ENCODE measurements at places on chromosomes 6 and 20.
A peak's percentile ranks its signal among the peaks of the same experiment; 100 is the strongest.

DNA sequence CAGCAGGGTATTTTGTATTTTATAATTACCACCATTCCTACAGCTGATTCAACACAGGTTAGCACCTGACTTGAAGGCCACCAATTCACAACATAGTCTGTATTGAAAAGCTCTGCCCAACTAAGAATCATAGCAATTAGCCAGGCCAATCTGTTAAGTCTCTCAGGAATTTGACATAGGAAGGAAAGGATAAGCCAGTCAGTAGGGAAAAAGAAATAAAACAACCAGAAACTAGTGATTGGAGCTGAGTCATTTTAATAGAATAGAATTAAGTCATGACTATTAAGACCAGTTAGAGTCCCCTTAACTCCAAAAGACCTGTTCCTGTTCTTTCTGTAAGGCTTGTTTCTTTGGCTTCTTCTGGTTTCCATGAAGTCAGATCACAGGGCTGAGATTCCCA lies 8.1 kb downstream of the RANBP9 start:
- DNase-seq, result no peak

GRCh38 chr6:98904096-98904495 lies 43.6 kb downstream of the FBXL4 start:
- peak; percentile 3 for DNase-seq

DNA sequence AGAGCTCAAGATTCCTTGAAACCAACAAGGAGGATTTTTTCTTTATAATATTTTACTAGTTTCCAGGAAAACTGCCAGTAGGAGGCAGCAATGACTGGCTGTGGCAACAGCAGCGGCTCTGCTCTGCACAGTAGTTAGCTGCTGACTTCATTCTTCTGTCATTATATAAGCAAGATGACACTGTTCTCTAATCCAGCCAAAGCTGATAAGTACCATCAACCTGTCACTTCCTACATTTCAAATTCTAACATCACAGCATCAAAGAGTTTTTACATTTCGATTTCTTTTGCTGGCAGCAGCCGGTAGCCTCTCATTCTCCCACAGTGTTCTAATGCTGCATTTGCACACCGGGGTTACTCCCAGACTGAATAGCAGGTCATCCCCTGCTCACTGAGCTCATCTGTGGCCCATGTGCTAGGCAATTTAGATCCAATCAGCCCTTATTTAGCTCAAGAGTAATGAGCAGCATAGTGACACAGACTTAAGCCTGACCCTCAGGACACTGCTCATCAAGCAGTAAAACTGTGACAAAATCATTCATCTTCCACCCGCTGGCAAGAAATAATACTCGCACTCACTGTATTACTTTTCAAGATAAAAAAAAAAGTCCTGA lies 67.8 kb downstream of the MMS22L start:
- peak; percentile 27 for DNase-seq

- peak; percentile 96 for DNase-seq
These were observed 86.3 kb downstream of the SOX4 start for GRCh38 chr6:21679761-21680265.

GRCh38 chr6:46794068-46794467 lies 879 bp downstream of the MEP1A start:
- DNase-seq, result peak; percentile 57

DNA sequence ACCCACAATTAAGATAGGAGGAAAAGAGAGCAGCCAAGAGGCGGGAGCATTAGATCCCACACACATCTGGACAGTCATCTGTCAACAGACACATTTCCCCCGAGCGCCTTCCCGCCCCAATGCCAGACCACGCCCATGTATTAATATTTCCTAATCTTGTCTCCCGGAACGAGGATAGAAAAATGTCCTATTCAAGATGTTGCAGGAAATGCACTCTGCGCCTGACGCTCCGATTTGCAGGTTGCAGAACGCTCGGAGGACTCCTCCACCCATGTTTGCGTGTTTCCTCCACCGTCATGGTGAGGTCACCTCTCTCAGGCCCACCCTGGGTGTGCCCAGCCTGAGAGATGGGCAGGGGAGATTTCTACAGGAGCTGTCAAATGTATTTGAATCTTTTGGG lies 215.2 kb downstream of the TAF4 start:
- no peak for DNase-seq

- peak; percentile 78 for DNase-seq
These were observed 33.0 kb downstream of the SLCO4A1 start for GRCh38 chr20:62675156-62675876.

DNA sequence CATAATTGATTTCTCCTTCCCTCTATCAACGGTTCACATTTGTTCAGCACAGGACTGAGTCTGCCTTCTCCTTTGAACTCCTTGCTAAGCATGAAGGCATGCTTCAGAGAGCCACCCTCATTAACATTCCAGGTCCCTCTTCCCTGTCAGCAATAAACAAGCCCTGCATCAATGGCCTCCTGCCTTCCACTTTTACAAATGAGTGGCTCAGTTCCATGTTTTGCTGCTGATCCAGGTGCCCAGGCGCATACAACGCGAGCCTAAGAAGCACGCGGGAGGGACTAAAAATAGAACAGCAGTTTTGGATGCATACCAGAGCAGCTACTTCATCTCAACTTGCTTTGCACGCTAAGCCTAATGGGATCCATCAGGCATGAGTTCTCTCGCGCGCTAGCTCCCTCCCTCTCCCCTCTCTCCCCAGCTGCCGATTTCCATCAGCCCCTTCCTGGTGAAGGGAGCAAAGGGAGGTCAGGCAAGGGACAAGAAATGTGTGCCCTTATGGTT lies 53.4 kb downstream of the TRAF3IP2 start:
- DNase-seq, result peak; percentile 98

GRCh38 chr6:136945072-136945471 lies 23.0 kb downstream of the SLC35D3 start:
- DNase-seq, result no peak

- peak; percentile 26 for DNase-seq
These were observed 97.3 kb upstream of the STXBP5 start for GRCh38 chr6:147106759-147107401.

GRCh38 chr20:3251806-3252205 lies 12.8 kb upstream of the SLC4A11 start:
- peak; percentile 26 for DNase-seq

DNA sequence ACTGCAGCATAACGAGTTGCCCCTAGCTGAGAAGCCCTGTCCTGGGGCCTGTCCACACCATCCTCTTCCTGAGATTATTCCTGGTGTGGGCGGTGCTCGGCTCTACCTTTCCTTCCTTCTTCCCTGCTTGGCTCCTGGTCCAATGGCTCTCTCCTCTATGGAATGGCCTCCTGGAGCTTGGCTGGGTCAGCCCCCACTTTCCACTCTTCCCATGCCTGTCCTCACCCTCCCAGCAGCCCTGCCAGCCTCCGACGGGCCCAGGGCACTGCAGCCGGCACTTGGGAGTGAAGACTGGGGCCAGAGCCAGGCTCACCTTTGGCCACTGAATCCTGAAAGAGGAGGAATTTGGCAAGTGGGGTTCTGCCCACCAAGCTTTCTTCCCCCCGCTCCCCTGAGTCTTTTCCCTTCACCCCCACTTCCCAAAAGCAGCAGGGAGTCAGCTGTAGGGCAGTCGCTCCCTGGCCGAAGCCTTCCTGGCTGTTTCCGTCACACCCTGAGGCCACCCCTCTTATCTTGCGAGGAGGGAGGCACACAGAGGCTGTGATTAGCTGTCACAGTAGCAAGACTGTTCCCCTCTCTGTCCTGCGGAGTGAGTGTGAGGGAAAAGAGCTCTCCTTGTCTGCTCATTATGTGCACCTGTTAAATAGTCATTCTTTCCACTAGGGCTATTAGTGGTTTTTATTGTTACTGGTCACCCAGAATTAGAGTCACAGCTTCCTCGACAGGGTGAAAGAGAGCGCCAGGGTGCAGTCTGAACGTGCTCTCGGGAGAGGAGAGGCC lies 6.3 kb upstream of the CDSN start:
- DNase-seq, result no peak

DNA sequence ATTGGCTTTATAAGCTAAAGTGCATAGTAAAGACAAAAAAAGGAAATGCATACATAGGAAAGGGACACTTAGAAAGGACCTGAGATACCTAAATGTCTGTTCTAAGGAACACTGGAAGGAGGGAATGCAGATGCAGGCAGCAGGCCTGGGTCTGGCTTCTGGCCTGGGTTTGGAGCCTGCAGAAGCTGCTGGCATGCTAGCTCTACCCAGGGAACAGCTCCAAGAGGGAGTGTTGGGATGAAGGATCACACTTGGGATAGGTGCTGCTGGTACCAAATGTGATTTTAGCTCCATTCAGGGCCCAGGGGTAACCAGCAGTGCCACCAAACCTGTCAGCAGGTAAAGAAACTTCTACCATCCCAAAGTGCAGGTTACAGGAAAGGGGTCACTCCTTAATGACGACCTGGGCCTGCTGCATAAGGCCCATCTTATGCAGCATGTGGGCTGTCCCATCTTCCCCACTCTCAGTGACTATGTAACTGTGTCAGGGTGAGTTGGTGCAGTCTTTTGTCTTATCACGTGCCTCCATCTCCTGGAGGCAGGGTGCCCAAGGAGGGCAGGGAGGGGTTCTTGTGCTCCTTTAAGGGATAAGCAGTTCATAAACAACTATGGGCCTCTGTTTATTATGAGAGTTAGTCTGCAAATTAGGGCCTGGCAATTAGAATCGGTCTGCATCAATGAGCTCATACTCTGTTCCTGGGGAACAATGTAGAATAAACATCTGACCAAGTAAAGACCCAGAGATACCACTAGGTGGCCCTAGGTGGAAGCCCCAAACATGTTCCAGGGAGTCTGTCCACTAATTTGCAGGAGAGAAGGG lies 26.9 kb downstream of the DDX27 start:
- DNase-seq, result peak; percentile 75

GRCh38 chr6:22249711-22250350 lies 47.0 kb downstream of the PRL start:
- DNase-seq, result no peak

DNA sequence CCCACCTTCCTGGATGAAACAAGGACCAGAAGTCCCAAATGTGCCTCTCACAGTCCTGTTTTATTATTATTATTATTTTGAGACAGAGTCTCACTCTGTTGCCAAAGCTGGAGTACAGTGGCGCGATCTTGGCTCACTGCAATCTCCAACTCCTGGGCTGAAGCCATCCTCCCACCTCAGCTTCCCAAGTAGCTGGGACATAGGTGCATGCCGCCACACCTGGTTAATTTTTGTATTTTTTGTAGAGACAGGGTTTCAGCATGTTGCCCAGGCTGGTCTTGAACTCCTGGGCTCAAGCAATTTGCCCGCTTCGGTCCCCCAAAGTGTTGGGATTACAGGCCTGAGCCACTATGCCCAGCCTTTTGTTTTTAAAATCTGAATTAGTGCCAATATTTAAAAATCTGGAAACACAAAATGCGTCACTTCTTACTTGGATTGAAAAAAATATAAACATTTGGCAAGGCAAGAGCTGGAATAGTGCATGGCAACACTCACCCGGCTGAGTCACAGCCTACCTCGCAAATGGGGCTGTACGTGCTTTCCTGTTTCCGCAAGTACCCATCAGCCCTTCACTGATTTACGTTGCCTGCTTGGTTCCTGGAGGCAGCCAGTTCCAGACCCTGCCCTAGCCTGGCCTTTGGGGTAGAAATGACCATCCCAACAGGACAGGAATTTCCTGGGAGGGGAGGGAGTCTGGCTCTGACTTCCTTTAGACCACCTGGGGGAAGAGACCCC lies 6.3 kb downstream of the SDCBP2 start:
- peak; percentile 99 for DNase-seq

DNA sequence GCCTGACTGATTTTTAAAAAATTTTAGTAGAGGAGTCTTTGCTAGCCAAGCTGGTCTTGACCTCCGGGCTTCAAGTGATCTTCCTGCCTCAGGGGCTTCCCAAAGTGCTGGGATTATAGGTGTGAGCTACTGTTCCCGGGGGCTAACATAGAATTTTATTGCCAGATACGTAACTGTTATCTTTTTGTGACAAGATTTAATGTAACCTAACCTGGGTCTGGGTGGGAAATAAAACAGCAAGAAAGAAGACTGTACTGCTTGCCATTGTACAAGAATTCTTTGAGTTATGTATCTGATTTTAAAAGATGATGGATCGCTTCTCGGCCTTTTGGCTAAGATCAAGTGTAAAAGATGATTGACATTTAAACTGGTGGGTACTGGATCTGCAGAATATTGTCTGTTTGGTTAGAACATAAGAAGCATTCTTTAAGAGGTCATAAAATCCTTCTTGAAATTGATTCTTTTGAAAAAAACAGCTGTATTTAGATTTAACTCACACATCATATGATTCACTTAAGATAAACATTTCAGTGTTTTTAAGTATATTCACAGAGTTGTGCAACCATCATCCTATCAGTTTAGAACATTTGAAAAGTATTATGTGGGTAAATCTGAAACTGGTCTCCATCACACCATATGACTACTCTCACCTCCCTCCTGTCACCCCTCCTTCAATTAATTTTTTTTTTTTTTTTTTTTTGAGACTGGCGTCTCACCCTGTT lies 21.6 kb downstream of the TPX2 start:
- DNase-seq, result no peak

DNA sequence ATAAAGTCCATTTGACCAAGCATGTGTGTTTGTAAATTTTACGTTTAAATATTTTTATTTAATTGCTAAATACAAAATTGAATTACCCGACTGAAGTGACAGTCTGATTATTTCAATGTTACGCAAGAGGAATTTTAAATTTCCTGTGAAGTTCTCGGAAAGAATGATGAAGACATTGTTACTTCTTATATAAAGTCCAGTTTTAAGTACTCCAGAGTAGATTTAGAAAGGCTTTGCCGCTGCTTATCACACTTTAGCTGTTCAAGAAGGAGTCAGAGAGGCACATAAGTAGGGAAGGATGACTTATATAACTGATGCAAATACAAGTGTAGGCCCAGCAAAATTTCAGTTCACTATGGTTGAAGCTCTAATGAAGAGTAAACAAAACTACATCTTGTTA lies 265.1 kb upstream of the CITED2 start:
- DNase-seq, result no peak

GRCh38 chr6:123598011-123598410 lies 38.7 kb downstream of the TRDN start:
- DNase-seq, result no peak

DNA sequence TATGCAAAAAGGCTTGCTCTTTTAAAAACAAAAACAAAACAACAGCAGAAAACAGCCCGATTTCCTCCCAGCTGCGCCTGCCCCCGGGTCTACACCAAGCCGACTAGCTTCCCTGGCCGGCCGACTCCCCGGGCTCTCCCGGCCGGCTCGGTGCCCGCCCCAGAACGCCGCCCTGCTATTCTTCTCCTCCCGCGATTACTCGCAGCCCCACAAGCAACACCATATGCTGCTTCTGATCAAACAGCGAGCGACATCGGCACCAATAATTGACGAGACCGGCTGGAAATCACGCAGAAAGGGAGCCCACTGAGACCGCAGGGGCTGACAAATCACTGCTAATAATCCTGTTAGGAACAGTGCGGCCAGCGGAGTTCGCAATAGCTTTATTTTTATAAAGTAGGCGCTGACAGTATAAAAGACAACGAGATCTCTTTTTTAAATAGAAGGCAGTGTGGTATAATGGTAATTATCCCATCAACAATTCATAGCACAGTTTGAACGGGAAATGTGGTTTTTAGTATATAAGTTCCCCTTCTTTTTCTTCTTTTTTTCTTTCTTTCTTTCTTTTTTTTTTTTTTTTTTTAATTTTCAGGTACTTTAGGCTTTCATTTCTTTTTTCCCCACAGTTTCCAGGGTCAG lies 3.3 kb downstream of the SIM1 start:
- DNase-seq, result peak; percentile 81

GRCh38 chr20:50510706-50511542 lies 741 bp downstream of the PTPN1 start:
- DNase-seq, result peak; percentile 55

All from M059J (cell line).